ENCODE measurements at places on chromosomes 5 and 9.
A peak's percentile ranks its signal among the peaks of the same experiment; 100 is the strongest.

DNA sequence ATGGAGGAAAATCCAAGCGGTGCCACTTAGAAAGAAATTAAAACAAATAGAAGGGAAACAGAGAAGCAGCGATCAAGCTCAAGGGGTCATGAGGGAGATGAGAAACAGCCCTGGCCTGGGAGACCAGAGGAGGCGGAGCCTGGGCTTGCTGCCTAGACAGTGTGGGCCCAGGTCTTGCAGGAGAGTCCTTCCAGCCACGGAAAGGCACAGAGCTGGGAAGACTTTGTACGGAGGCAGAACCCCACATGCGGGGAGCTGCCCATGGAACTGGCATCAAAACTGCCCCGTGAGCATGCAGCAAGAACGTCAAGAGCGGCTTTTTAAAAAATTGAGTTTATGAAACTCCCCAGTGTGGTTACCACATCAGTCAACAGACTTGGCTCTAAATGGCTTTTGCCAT, 119.4 kb downstream of the IRX1 start:
- no peak for DNase-seq

DNA sequence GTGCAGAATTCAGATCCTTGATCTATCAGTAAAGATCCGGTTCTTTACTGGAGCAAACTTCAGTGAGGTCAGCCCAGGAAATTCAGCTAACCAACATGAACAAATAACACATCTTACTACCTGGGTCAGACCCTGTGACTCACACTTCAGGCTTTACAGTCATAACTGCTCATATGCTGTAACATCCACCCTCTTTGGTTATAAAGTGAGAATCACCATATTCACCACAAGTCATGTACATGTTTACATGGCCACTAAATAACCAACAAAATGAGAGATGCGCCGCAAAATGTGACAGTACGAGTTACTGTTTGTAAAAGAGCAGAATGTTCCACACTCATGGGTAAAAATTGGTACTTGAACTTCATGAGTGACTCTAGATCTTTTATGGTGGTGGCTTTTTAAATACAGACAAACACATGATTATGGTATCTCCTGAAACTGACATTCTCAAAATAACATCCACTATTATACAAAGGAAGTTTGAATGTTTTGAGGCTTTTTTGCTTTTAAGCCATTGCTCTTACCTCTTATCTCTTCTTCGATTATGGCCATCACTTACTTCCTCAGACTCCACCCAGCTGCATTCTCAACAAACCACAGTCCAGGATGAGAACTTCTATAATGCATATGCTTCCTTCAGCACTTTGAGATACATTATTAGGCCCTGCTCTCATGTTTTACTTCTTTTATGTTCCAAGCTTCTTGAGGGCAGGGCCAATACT, 516.6 kb downstream of the RAB3C start:
- no peak for DNase-seq

GRCh38 chr9:119370816-119371215, 1.6 kb upstream of the BRINP1 start:
- DNase-seq, result no peak

DNA sequence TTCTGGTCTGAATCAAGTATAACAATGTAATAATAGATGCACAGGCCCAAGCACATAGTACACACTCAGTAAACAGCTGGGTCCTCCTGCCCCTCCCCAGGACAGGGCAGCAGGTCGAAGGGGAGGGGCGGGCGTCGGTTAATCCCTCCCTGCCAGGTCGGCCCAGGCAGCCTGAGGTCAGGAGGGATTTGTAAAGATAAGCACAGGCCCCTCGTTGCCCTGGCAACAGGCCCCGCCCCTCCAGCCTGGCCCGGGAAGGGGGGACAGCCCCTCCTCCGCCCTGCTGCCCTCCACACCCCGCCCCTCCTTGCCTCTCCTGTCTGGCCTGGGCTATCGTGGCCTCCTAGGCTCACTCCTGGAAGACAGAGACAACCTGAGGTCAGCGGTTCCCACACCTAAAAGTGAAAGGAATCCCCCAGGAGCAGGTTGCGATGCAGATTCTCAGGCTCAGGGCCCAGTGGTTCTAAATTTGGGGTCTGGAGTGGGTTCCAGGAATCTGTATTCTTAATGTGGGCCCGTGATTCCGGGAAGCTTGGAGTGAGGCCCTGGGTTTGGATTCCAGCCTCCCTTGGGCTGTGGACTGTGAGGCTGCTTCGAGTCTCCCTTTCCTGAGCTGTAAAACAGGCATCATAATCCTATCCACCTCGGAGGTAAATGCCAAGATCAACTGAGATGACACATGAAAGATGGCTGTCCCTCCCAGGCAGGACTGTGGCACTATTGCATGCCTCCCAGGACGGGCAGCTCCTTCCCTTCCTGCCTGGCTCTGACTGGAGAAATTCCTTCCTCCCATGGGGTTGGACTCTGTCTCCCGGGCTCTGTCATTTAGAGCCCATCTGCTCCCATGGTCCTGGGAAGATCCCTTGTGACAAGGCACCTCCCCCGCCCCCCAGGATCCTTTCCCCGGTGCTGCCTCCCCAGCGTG, 4.4 kb downstream of the CRB2 start:
- DNase-seq, result peak; percentile 70

GRCh38 chr9:5085993-5086392, 99.4 kb downstream of the INSL6 start:
- DNase-seq, result no peak

GRCh38 chr9:127445851-127446712, 5.1 kb downstream of the RPL12 start:
- no peak for DNase-seq

- DNase-seq, result no peak
These were observed 151.0 kb upstream of the ADAMTS16 start for GRCh38 chr5:4989118-4989517.

- DNase-seq, result no peak
These were observed 9.1 kb upstream of the GNAQ start for GRCh38 chr9:78040726-78041125.

DNA sequence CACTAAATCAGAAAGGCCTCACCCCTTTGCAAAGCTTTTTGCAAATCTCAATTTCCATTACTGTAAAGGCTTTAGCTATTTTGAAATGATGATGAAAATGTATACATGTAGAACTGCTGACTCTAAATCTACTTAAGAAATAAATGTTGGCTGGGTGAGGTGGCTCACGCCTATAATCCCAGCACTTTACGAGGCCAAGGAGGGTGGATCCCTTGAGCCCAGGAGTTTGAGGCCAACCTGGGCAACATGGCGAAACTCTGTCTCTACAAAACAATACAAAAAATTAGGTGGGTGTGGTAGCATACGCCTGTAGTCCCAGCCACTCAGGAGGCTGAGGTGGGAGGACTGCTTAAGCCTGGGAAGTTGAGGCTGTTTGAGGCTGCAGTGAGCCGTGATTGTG, 64.6 kb downstream of the PTPN3 start:
- no peak for DNase-seq

GRCh38 chr9:32348106-32348695, 36.2 kb upstream of the ACO1 start:
- no peak for DNase-seq

GRCh38 chr9:106172265-106172664, 477.9 kb downstream of the TMEM38B start:
- DNase-seq, result no peak

GRCh38 chr9:104765138-104765537, 1.2 kb downstream of the NIPSNAP3B start:
- no peak for DNase-seq

- no peak for DNase-seq
These were observed 91.5 kb downstream of the WDR41 start for GRCh38 chr5:77400645-77401044.

DNA sequence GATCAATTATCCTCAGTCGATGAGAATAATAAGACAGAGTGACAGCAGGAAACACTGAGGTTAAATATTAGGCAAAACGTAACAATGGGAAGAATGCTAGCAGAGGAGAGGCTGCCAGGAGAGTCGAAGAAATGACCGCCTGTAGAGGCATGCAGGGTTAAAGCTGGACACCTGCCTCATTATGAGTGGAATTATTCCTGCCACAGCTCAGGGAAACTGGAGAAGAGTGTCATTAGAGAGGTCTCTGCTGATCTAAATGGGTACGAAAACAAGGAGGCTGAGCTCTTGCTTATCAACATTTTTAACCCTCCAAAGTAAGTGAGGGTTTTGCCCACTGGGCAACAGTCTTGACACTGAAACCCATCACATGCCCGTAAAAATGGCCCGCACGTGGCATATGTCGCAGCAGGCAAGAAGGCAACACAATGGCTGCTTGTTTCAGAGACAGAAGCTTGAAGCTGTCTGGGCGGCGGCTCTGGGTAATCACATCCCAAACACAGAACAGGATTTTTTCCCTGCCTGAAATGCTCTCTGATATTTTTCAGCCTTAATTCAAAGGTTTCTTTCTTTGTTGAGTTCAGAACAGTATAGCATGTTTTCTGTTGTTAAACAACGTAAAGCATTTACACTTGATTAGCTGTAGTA, 118.7 kb downstream of the MED27 start:
- no peak for DNase-seq

GRCh38 chr9:74942801-74943200, 9.9 kb downstream of the C9orf40 start:
- no peak for DNase-seq

DNA sequence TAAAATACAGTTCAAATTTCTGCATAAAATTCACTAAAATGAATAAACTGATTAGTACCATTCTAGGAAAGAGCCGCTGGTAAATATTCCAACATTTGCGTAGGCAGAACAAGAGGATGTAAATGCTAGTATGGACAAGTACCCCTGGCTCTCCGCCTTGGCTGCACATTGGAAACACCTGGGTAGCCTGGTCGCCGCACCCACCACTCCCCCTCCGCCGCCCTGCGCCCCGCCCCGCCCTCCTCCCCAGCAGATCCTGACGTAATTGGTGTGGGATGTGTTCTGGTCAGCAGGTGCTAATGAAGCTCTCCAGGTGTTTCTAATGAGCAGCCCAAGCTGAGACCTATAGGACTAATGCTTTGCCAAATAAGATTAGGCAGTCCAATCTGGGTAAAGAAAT, 225.7 kb downstream of the FRMD3 start:
- no peak for DNase-seq

DNA sequence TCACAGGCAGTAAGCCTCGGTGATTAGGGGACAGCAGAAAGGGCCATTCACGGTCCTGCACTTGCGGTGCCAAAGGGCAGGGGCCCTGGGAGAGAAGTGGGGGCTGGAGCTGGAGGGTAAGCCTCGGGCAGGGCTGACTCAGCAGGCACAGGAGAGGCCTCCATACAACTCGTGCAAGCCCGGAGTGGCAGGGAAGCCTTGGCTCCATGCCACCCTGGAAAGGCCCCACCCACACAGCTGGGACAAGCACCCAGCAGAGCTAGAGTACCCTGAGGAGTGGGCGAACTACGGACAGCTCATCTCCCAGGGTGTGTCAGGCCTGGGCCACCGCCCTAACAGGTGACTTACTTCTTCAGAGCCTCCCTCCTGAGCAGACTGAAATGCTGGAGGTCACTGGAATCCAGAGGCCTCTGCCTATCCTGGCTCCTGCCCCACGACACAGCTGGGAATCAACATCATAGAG, 5.6 kb upstream of the CAMK2A start:
- DNase-seq, result no peak

- no peak for DNase-seq
These were observed 32.2 kb downstream of the ENTREP1 start for GRCh38 chr9:69357030-69357775.

DNA sequence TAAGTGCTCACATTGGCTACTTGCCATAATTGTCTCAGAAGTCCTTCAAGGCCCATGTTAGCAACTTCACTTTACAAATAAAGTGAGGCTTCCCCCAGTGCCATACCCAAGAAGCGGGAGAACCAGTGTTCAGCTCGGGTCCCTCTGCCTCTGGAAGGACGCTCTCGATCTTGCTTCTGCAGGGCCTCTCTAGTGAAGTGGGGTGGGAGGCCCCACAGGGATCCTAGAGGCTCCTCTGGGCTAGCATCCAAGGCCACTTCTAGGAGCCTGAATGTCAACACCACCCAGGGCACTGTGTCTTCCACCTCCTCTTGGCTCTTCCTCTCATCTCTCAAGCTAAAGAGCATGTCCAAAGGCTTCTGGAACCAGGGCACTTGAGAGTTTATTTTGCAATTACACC, 282.5 kb downstream of the GADD45G start:
- DNase-seq, result no peak

- DNase-seq, result no peak
These were observed 66.4 kb upstream of the PLPP1 start for GRCh38 chr5:55601204-55601618.

DNA sequence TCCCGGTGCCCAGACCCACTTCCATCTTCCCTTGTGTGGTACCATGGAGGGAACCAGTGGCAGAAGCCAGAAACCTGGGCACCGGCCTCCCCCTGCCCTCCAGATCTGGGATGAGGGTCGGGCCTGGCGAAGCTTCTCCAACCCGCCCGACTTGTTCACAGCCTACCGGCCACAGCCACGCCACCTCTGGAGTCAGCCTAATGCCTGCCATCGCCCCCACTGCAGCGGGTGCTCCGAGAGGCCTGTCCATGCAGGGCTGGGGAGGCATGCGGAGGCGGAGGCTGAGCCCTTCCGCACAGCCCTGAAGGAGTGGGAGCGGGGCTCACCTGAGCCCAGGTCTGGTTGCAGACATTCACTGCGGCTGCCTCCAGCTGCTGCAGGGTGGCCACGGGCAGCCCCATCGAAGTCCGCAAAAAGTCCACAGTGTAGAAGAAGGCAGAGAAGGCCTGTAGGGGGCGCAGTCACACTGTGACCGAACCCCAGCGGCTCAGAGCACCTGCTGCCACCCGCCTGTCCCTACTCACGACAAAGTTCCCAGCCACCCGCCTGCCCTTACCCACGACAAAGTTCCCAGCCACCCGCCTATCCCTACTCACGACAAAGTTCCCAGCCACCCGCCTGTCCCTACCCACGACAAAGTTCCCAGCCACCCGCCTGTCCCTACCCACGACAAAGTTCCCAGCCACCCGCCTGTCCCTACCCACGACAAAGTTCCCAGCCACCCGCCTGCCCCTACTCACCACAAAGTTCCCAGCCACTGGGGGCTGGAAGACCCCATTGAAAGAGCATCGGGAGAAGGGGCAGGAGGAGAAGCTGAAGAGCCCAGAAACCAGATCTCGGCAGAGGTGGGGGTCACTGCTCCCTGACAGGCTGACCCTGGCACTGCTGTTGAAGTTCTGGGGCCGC, 3.8 kb upstream of the NPDC1 start:
- no peak for DNase-seq

DNA sequence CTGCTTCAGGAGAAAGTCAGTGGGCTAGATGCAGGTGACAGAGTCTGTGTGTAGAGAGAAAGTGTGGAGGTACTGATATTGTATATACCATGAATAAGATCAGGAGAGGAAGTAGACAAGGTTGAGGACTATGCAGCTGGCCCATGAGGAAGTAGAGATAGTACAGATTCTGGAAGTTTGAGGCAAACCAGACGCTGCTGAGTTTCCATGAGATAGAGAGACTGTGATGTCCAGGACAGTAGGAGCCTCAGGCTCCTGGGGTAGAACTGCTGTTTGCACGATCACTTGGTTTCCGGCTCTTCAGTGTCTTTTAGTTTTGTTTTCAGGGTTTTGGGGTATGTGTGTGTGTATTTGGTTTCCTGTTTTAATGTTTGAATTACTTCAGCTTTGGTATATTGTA, 13.6 kb downstream of the OTULINL start:
- DNase-seq, result peak; percentile 77
